Naive thymus-derived CD8-positive, alpha-beta T cell (primary cell): ENCODE measurements at places on chromosomes 7 and 10.

GRCh38 chr10:124802313-124802675 is 675 bp downstream of the ABRAXAS2 start:
- no peak for DNase-seq

GRCh38 chr10:78899996-78900714 is 168.6 kb upstream of the ZMIZ1 start:
- no peak for DNase-seq

DNA sequence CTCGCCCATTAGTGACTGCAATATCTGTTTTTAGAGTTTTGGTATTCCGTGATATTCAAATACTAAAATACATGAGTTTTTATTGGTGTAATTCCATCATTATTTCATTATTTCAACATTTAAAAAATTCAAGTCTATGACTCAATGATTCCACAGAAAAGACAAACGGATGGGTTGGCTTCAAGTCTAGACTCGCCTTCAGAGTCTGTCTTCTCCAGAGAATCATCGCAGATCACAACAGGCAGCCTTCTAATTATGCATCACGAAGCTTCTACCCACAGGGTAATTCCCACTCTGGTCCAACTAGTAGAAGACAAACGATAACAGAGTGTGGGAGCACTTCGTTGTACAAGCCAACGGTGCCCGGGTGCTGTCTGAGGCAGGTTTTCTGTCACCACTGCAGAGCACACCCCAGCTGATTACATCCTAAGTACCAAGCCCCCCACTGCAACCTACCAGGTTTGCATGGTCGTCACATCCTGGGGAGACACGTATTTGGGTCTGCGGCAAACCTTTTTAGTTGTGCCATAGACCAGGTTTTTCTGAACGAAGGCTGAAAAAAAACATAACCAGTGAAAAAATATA is 28.9 kb downstream of the PARP12 start:
- no peak for DNase-seq

DNA sequence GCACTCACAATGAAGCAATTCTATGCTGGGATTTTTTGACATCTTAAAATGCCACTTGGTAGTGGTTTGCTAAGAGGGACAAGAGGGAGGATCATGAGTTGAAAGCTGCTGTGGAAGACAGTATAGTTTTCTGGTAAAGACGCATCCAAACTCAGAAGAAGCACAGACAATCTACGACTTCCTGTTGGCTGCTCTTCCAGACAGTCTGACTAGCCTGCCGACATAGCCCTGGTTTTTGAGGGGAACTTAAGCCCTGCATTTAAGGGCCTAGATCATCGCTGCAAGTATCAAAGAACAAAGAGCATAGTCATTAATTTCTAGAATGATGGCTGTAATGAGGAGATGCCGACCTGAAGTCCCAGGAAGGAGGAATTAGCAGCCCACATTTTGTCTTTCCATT is 99.9 kb upstream of the IKZF1 start:
- peak; percentile 31 for DNase-seq
